Glutamatergic neuron (in vitro differentiated cells): ENCODE measurements at places on chromosomes 12 and 14. TPM values are rescaled to one million over a fixed set of nuclear protein-coding genes. Genes with fewer than 3 reads are reported as not detected.

DNA sequence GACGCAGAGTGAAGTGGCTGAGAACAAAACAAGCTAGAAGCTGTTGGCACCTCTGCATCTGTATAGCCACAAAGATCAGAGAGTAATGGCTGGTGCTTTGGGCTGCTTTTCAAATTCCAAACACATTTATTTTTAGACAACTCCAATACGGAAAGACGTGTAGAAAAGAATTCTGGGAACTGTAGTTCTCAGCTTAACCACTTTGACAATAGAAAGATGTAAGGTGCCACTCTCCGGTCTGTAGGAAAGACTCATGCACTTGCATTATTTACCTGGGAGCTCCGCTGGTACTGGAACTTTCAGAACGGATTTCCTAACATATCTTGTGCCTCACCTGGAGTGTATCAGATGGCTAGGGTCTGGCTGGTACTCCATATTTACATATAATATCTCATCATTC lies 1.8 kb upstream of the OR4K2 start:
- H3K36me3 ChIP-seq, result no peaks in the 10 kb centered on the region
- H3K27me3 ChIP-seq, result no peaks in the 10 kb centered on the region
- H3K4me3 ChIP-seq, result no peak overlapping the region
- no peaks in the 10 kb centered on the region for H3K4me1 ChIP-seq

DNA sequence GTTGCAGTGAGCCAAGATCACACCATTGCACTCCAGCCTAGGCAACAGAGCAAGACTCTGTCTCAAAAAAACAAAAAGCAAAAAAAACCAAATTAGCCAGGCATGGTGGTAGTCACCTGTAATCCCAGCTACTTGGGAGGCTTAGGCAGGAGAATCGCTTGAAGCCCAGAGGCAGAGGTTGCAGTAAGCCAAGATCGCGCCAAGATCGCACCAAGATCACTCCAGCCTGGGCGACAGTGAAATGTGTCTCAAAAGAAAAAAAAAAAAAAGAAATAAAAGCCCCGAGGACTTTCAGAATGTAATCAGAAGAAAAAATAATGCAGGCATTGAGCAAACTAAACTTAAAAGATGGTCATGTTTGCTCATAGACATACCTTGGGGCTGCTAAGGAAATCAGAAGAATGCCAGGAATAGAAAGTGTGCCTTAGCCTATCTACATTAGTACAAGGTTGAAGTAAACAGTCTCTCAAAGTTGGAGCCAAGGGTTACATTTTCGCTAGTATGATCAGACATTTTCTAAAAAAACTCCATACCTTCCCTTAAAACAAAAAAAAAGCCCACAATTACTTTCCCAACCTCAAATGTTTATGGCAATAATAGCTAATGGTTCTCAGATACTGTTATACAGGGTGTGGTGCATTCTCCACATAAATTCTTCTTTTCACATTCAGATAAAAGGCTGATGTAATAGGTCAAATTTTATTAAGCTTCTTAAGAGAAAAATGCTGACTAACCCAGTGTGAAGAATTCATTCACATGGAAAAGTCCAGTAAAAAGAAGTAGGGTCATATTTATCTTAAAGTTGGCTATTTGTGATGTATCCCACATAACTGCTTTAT lies 15.8 kb downstream of the DTD2 start:
- no peak overlapping the region for H3K27ac ChIP-seq
- DNase-seq, result no peak
- no peaks in the 10 kb centered on the region for H3K27me3 ChIP-seq

DNA sequence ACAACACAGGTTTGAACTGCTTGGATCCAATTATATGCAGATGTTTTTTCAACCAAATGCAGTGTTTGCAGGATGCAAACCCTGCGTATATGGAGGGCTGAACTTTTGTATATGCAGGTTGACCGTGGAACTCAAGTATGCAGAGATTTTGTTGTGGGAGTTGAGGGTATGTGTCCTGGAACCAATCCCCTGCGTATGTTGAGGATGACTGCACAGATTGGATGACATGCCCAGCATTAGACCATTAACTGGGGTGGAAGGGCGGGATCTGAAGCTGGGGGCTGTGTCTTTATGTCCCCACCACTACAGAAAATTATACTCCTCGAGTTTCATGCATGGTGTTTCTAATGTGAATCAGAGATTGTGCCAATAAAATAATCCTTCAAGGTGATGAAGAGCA lies 162.2 kb upstream of the RMST start:
- H3K4me3 ChIP-seq, result no peak overlapping the region
- DNase-seq, result no peak
- H3K27ac ChIP-seq, result peak overlapping the region; percentile 62

- H3K4me1 ChIP-seq, result no peaks in the 10 kb centered on the region
- no peak overlapping the region for H3K4me3 ChIP-seq
- H3K36me3 ChIP-seq, result no peaks in the 10 kb centered on the region
- DNase-seq, result no peak
- H3K27ac ChIP-seq, result no peak overlapping the region
Measured at GRCh38 chr12:21607701-21608100, 3.1 kb upstream of the GYS2 start.

- no peak for DNase-seq
- H3K27ac ChIP-seq, result no peak overlapping the region
- H3K4me1 ChIP-seq, result peaks cover 6% of the 10 kb centered on the region
- H3K27me3 ChIP-seq, result no peaks in the 10 kb centered on the region
- no peaks in the 10 kb centered on the region for H3K36me3 ChIP-seq
Measured at GRCh38 chr12:64660237-64661018, 50.1 kb downstream of the RASSF3 start.

DNA sequence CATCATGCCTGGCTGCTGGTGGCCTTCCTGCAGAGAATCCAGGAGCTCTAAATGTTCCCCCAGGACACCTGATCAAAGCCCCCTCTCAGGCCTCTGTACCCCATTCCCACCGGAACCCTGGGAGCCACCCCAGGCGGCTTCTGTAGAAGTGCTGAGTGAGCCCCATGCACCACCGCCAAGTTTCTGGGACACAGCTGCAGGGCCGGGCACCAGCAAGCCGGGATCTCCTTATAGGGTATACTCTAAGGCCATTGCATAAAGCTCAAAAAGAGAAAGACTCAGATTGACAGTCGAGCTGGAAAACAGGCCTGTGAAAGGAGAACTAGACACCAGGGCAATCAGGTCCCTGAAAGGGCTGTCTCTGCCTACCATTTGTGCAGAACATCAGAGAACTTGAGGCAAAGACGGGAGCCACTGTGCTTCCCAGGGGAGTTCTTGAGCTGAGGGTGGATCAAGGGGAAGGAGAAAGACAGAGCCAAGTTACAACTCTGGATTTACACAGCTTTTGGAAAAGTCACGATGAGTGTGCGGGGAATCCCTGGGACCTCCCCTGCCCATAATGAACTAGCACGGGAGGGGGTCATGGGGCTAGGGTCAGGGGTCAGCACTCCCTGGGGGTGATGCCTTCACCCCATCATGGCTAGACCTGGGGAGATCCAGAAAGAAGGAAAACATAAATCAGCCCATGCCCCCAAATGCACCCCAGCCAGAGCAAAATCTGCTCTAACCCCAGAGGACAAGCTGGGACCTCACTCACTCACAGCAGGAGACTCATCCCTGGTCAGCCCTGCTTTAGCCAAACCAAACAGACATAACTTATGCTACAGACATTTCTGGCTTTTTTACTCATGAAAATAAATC lies 51.1 kb downstream of the ITPK1 start:
- H3K4me3 ChIP-seq, result no peak overlapping the region
- H3K27ac ChIP-seq, result peak overlapping the region; percentile 77
- H3K27me3 ChIP-seq, result peaks cover 18% of the 10 kb centered on the region
- H3K4me1 ChIP-seq, result peaks cover 47% of the 10 kb centered on the region

GRCh38 chr14:51967521-51967920 lies 21.8 kb upstream of the RTRAF start:
- H3K36me3 ChIP-seq, result peaks cover 5% of the 10 kb centered on the region
- DNase-seq, result no peak
- H3K27me3 ChIP-seq, result peaks cover 3% of the 10 kb centered on the region
- H3K27ac ChIP-seq, result no peak overlapping the region
- H3K4me1 ChIP-seq, result peaks cover 8% of the 10 kb centered on the region

The ASPG gene
- not detected for total RNA-seq

The CLEC4D gene
- total RNA-seq, result not detected

DNA sequence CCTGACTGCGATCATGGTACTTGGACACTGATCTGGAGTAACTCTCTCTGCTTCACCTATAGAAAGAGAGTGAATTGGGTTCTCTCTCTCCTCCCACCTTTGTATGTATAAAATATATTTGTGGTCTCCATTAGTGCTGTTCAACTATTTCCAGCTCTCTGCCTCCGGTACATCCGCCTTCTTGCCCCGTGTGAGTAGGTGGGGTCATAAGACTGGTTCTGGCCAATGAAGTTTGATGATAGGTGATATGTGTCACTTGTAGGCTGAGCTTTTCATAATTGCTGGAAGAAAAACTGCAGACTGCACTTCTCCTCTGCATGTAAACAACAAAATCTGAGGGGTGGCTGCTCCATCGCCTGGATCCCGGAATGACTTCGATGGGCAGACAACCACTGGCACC lies 210.4 kb downstream of the EXOC5 start:
- DNase-seq, result no peak
- H3K27ac ChIP-seq, result peak overlapping the region; percentile 73
- peaks cover 13% of the 10 kb centered on the region for H3K4me1 ChIP-seq
- H3K4me3 ChIP-seq, result no peak overlapping the region

DNA sequence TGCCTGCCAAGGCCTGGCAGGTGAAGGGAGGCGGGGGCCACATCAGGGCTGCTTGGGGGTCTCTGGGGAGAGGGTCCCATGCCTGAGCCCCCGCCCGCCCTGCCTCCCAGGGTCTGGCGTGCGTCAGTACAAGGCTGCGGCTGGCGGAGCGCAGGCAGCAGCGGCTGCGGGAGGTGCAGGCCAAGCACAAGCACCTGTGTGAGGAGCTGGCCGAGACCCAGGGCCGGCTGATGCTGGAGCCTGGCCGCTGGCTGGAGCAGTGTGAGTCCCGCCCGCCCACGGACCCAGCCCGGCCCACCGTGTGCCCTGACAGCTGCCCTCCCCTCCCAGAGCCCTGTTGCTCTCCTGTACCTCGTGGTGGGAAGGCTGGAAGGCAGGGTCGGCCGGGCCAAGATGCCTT lies 40.7 kb downstream of the KIF26A start:
- no peak for DNase-seq
- peaks cover 2% of the 10 kb centered on the region for H3K27me3 ChIP-seq
- H3K4me3 ChIP-seq, result no peak overlapping the region
- H3K4me1 ChIP-seq, result no peaks in the 10 kb centered on the region

The KNTC1 gene
- 34.0 TPM for total RNA-seq

- H3K27ac ChIP-seq, result no peak overlapping the region
- H3K4me3 ChIP-seq, result no peak overlapping the region
- no peaks in the 10 kb centered on the region for H3K4me1 ChIP-seq
- DNase-seq, result peak; percentile 27
- peaks cover 6% of the 10 kb centered on the region for H3K36me3 ChIP-seq
- peaks cover 2% of the 10 kb centered on the region for H3K27me3 ChIP-seq
Measured at GRCh38 chr12:9634177-9634803, 26.6 kb upstream of the KLRB1 start.

DNA sequence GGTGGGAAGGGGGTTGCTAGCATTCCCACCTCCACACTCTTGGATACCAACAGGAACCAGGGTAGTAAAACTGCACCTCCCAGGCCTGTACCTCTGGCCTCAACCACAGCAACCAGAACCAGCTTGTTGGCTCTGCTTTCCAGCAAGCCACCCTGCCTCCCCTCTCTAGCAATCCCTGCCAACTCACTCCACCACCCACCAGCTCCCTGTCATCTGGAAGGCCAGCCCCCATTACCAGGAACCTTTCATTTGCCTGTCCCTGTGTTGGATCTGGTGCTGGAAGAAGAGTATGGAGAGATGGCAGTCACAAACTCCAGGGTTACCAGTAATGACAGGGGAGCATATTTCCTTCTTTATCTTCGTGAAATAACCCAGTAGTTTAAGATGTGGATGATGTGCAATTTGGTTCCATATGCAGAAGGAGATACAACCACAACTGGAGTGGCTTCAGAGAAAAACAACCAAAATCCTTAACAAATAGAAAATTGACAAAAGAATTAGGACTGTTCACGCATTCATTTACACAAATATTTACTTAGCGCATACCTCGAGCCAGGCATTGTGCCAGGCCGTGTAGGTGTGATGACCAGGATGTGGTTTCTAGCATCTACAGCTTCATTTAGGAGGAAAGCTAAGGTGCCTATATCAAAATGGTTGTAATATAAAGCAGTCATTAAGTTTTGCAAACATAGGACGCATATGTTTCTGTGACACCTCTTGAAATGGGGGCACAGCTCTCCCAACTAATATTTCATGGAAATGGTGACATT lies 3.4 kb downstream of the B4GALNT3 start:
- H3K36me3 ChIP-seq, result no peaks in the 10 kb centered on the region
- H3K4me1 ChIP-seq, result peaks cover 3% of the 10 kb centered on the region
- H3K27ac ChIP-seq, result no peak overlapping the region

The TSPAN9 gene
- total RNA-seq, result 142 TPM

- H3K4me1 ChIP-seq, result no peaks in the 10 kb centered on the region
- H3K27ac ChIP-seq, result no peak overlapping the region
- H3K36me3 ChIP-seq, result no peaks in the 10 kb centered on the region
- no peak for DNase-seq
Measured at GRCh38 chr12:30219047-30219446, 435.3 kb upstream of the TMTC1 start.

The TMEM253 gene
- 0.64 TPM for total RNA-seq

The ART4 gene
- not detected for total RNA-seq

DNA sequence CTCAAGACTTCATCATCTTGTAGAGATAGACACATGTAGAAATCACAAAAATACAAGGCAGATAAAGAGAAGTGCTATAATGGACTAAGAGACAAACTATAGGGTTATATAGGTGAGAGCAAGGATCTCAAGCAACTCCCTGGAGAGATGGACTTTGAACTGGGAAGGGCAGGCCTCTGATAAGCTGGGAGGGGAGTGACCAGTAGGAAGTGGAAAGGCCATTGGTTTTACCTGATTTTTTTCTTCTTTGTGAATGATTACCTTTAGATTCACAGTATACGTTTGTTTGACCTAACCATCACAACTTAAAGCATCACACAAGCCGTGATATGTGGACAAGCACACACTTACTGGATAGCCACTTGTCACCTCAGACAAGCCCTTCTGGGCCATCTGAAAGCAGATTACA lies 5.2 kb upstream of the TEP1 start:
- H3K27ac ChIP-seq, result no peak overlapping the region
- no peaks in the 10 kb centered on the region for H3K4me1 ChIP-seq
- no peak for DNase-seq
- no peaks in the 10 kb centered on the region for H3K36me3 ChIP-seq
- no peaks in the 10 kb centered on the region for H3K27me3 ChIP-seq

The LPAR5 gene
- total RNA-seq, result not detected

DNA sequence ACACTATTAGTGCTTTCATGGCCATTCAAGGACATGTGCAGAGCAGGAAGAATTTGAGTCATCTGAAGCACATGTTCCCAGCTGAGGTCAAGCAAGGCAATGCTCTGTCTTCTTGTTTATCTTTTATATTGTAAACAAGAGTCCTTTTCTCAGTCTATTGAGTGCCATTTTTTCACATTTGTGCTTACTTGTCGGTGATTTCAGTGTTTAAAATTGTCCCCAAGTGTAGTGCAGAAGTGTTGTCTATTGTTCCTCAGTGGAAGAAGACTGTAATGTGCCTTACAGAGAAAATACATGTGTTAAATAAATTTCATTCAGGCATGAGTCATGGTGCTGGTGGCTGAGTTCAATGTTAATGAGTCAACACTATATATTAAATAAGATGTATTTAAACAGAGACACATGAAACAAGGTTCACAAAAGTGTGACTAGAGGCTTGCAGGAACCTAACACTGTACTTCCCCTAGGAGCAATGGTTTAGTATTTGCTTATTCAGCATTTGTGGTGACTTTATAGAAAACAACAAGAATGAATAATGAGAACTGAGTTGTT lies 391.1 kb downstream of the LRIG3 start:
- no peaks in the 10 kb centered on the region for H3K27me3 ChIP-seq
- no peak for DNase-seq
- H3K4me3 ChIP-seq, result no peak overlapping the region
- H3K36me3 ChIP-seq, result peaks cover 2% of the 10 kb centered on the region
- no peaks in the 10 kb centered on the region for H3K4me1 ChIP-seq

The RFX4 gene
- not detected for total RNA-seq
